ENCODE measurements at places on chromosomes 2 and 18. TPM values are rescaled to one million over a fixed set of nuclear protein-coding genes. Genes with fewer than 3 reads are reported as not detected.

The SP5 gene
- not detected for total RNA-seq

The SP140 gene
- 108 TPM for total RNA-seq

The OTX1 gene
- not detected for total RNA-seq

The CCDC148 gene
- 0.40 TPM for total RNA-seq

The PLEK gene
- total RNA-seq, result 21.3 TPM

The C18orf54 gene
- total RNA-seq, result 10.1 TPM
